ENCODE measurements at places on chromosomes 3 and 15.
A peak's percentile ranks its signal among the peaks of the same experiment; 100 is the strongest.

DNA sequence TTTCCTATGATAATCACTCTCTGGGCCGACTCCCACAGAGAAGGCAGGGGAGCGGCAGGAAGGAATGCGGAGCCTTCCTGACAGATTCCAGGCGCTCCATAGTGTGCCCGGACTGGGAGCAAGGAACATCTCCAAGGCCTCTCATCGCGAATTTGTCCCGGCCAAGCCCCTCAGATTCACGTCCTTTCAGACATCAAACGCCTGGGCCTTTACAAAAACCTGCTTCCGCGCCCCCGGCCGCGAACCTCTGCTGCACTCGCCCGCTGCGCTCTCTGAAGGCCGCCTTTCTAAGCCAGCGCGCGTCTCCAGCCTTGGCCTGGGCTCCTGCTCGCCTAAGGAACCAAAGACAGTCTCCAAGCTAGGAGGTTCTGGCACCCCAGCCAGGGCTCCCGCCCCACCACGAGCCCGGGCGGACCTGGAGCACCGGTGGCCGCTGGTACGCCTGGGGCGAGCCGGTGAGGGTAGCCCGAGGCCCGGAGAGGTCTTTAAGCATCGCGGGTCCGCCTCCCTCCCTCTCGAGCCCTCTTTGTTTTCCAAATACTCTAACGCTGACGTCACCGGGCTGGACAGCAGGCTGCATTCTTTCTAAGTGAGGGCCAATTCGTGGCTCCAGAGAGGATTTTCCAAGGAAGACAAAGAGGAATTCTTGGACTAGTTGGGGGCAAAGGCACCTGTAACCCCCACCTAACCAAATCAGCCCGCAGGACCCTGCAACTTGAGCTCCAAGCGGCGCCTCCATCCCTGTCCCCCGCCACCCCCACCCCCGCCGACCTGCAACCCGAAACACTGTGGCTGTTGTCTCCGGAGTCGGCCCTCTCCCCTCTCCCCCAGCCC, 759 bp downstream of the AMOTL2 start:
- DNase-seq, result no peak

- no peak for DNase-seq
Measured at GRCh38 chr3:53650928-53651661, 156.7 kb downstream of the CACNA1D start.

- no peak for DNase-seq
Measured at GRCh38 chr3:24018784-24019570, 73.9 kb downstream of the NR1D2 start.

DNA sequence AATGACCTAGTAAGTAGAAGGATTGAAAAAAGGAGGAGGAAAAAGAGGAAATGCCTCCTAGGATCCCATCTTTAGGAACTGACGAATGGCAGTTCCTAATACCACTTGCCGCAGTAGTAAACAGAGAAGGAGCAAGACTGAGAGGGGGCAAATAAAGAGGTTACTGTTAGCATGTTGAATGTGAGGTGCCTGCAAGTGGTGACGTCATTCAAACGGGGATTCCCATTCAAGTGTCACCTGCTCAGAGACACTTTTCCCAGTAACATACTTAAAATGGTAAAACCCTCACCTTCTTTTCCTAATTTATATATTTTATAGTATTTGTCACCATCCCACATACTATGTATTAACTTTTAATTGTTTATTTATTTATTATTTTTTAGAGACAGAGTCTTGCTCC, 178.9 kb downstream of the IL5RA start:
- no peak for DNase-seq

DNA sequence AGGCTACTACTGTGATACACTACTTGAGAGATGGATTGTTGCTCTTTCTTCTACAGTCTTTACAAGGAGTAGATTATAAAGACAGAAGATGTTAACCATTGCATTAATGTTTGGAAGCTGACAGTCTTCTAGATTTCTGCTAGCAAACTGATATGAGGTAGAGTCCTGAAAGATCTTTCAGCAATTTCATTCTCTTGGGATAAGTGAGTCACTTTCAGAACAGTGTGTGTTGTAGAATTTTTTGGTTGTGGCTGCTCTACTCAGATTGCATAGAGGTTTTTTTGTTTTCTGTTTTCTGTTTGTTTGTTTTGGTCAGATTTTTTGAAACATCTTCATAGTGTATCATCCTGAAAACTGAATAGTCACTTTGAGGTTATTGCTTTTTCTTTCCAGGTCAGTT, 17.1 kb downstream of the TNFSF10 start:
- no peak for DNase-seq

- peak; percentile 94 for DNase-seq
Measured at GRCh38 chr15:101088788-101089578, 162.9 kb downstream of the CHSY1 start.

GRCh38 chr3:173659972-173660371, 262.4 kb downstream of the NLGN1 start:
- no peak for DNase-seq

DNA sequence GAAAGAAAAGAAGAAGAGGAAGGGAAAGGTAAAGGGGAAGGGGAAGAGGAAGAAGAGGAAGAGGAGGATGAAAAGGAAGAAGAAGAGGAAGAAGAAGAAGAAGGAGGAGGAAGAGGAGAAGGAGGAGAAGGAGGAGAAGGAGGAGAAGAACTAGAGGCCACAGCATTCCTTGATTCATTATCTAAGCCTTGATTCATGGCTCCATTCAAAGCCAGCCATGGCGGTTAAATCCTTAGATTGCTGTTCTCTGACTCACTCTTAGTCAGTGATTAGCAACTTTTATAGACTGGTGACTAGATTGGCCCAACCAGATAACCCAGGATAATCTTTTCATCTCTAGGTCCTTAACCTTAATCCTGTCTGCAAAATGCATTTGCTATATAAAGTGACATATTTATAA, 47.6 kb downstream of the OSTN start:
- no peak for DNase-seq

- DNase-seq, result no peak
Measured at GRCh38 chr15:50562735-50563640, 16.5 kb upstream of the USP50 start.

GRCh38 chr3:11835028-11835639, 11.6 kb downstream of the TAMM41 start:
- no peak for DNase-seq

- no peak for DNase-seq
Measured at GRCh38 chr3:31862666-31863279, 118.3 kb downstream of the OSBPL10 start.

DNA sequence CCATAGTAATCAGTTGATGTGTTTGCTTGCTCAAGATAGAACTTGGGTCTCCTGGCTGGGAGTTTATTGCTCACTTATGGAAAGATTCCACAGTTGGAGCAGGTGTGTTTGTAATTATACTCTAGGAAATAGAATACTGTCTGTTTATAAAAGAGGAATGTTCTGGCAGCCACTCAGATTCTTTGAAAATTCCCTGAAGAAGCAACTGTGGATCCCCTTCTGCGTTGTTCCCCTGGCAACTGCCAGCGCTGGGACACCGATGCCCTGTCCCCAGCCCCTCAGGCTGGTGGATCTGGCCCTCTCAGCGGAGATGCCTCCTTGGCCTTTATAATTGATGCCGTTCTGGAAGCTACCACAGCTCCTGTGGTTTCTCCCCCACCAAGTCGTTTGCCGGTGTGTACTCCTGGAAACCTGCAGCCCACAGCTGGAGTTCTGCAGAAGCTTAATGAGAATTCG, 225.9 kb downstream of the ITPR1 start:
- no peak for DNase-seq

Measured in memory B cell (primary cell).